CD4-positive, alpha-beta T cell treated with Interleukin-4 for 4 hours (primary cell): ENCODE measurements at places on chromosomes 6 and 20.

DNA sequence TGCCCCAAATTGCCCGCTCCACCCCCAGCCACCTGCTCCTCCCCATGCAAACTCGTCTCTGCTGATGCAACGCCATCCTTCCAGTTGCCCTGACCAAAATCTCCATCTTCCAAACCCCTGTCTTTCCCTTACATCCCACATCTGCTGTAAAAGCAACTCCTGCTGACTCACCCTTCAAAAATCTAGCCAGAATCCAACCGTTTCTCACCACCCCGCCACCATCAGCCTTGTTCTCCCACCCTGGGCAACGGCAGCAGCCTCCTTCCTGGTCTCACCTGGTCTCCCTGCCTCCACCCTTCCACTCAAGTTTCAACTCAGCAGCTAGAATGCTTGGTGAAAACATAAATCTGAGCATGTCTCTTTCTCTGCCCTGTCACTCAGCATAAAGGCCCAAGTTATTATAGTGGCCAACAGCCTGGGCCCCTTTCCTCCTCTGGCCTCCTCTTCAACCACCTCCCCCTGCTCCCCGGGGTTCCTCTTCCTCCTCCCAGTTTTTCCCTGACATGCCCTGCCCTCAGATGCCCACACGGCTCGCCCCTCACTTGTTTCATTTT, 7.2 kb upstream of the SYNJ2 start:
- no peak for DNase-seq

GRCh38 chr20:7879883-7880282, 60.4 kb downstream of the HAO1 start:
- DNase-seq = no peak

DNA sequence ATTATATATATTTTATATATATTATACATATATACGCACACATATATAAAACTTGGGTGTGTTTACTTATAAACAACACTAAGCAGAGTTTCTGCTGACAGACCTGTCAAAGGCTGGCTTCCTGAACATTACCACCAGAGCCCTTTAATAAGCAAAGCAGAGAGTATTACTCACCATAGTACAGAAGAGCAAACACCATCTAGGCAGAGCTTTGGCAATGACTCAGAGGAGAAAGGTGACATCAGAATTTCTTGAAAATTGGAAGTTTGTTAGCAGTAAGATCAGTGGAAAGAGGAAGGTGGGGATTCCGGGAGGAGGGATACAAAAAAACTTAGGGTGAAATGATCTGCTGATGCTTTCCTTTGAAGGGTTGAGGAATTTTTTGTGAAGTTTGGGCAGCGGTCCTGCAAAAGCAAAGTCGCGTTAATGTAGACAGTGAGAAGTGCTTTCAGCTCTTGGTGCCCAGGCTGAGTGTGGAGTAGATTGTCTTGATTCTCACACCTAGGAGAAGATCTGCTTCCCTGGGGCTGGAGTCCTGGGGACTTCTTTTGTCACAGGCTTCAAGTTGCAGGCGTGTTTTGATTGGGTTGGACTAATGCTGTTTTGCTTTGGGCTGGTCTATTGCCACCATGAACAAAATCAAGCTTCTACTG, 109.6 kb upstream of the BACH2 start:
- DNase-seq = peak; percentile 73

- no peak for DNase-seq
These were observed 590 bp downstream of the RNF217 start for GRCh38 chr6:124962639-124963415.

- no peak for DNase-seq
These were observed 42.8 kb upstream of the DYNLRB1 start for GRCh38 chr20:34473262-34473883.

DNA sequence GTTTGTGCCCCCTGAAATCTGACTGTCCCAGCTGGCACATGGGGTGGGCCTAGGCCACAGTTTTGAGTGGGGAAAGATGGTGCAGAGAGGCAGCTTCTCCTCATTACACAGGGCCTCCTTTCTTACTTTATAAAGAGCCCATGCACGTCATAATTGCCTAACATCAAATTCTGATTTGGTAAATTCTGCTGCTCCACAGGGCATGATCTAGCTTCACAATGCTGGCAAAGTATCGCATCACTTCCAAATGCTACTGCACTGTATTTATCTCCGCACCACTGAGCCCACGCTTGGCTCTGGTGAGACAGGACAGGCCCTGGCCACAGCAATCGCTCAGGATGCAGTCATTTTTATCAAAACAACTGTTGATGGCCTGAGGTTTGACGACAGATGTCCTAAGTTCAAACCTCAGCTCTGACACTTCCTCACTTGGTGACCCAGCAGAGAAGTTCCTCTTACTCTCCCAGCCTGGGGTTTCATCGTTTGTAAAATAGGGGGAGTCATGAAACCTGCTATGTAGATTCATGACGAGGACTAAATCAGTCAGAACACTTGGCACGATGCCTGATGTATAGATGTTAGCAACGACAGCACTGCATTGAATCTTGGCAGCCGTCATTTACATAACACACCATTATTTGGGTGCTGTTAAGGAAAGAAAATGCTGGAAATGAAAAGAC, 187.9 kb downstream of the TTLL2 start:
- no peak for DNase-seq

DNA sequence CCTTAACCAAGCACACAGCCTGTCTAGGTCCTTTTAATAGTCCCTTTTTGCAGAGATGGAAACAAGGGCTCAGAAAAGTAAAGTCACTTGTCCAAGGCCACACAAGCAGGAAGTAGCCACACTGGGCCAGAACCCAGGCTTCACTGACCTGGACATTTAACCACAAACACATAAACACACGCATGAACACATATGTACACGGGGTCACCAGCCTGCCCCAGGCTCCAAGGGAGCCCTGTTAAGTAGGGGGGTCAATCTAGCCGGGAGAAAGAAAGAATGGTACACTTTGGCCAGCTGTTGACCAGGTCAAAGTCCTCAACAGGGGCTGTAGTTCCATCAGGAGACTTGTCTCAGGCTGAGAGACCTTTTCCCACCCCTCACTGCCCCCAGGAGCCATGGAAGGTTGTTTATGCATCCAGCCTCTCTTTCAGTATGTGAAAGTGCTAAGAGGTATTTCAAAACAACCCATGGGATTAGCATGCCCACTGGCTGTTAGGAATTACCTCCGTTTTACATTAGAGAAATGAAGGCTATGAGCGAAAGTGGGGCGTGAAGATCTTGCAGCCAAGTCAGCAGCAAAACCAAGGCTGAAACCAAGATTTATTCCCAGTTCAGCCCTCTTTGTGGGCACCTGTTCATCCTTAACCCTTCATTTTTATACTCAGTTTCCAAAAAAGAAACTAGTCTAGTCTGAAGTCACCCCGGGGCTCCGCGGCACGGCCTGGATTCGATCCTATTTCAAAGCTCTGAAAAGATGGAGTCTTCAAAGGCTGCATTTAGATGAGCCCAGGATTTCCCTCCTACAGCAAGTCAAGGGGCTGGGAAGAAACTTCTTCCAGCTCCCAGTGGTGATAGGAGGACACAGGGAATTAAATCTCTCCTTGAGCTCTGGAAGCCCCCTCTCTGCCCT, 9.8 kb downstream of the SDC4 start:
- no peak for DNase-seq

- DNase-seq = no peak
These were observed 1.4 kb upstream of the HSP90AB1 start for GRCh38 chr6:44245391-44245911.

- DNase-seq = no peak
These were observed 37.8 kb downstream of the ELOVL5 start for GRCh38 chr6:53310771-53311585.

GRCh38 chr20:25064561-25065071, 6.7 kb upstream of the ACSS1 start:
- no peak for DNase-seq

GRCh38 chr20:63354636-63355350, 6.4 kb downstream of the CHRNA4 start:
- DNase-seq = no peak

GRCh38 chr6:128491100-128491581, 29.3 kb downstream of the PTPRK start:
- DNase-seq = no peak

DNA sequence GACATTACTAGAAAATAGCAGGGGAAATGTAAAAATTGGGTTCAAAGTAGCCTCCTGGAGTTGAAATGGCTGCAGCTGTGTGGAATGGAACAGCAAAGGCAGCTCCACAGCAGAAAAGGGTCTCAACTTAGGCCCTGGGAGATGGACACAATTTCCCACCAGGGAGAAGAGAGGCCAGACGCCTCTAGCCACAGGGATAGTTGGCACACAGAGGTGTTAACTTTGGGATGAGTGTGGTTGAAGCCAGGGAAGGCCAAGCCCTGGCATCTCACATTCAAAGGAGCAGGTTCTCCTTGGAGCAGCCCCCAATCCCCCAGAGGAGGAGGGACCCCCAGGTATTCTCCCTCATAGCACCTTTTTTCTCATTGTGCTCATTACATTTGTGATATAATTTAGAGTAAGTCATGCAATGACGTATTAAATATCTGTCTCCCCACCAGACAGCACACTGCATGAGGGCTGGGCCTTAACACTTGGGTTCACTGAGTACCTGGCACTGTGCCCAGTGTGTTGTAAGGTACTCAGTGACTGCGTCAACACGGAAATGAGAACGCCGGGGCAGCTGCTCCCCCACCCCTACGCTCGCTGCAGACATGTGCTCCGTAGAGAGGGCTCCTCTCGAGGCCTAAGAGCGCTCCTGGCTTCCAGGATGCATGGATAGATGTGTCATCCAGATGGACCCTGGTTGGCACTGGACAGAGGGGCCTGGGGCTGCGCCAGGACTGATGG, 76.0 kb upstream of the CD93 start:
- peak; percentile 13 for DNase-seq

DNA sequence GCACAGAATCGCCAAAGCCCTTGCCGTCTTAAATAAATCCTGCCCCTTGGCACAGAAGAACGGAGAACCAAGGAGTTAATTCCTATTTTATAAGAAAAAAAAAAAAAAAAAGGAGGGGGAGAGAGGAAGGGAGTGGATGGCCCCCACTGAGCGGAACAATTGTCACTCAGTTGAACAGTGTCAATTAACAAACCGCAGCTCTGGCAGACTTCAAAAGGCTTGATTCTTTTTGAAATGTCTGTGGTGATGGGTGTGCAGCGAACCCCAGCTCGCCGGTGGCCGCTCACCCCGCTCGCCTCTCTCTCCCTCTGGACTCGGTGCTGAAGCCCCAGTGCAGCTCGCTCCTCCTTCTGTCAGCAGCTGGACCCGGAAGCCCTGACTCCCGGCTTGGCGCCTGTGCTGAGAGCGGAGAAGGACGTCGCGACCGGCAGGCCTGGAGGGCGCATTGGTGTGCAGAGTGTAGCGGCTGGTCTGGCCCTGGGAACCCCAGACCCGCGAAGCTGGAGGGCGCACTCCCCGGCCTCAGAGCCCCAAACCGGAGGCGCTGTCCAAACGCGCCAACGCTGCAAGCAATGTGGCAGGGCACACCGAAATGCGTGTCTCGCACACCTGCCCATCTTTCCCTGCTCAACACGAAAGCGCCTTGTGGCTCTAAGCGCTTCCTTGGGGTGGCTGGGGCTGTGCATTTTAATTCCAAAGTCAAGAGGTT, 3.4 kb downstream of the LINC00237 start:
- peak; percentile 34 for DNase-seq

DNA sequence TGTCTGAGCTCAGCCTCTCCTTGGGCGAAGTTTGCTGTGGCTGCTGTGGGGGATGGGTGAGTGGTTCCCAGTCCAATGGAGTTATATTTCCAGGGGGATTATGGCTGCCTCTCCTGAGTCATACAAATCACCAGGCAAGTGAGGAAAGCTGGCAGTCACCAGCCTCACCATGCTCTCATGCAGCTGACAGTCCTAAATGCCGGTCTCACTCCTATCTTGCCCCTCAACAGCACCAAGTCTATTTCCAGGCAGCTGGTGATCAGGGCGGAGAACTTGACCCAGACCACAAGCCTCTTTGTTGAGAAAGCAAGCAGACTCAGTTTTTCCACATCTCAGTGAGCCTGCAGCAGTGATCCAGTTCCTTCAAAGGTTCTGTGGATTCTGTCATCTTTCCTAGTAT, 98.9 kb downstream of the TBC1D32 start:
- no peak for DNase-seq

DNA sequence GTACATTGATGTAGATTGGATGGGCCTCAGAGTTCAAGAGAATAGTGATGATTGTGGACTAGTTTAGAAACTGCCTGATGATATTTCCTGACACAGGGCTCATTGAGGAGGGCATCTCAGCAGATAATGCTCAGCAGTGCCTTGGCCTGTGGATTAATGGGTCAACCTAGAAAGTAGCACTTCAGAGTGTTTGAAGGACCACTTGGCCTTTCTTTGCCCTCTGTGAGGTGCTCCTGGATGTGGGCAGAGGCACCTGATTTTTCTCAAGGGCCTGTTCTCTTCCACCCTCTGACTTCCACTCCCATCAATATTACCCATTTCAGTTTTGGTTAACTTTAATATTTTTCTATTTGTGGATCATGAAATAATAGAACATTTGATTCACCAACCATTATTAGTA, 270.6 kb upstream of the BMP2 start:
- DNase-seq = no peak

DNA sequence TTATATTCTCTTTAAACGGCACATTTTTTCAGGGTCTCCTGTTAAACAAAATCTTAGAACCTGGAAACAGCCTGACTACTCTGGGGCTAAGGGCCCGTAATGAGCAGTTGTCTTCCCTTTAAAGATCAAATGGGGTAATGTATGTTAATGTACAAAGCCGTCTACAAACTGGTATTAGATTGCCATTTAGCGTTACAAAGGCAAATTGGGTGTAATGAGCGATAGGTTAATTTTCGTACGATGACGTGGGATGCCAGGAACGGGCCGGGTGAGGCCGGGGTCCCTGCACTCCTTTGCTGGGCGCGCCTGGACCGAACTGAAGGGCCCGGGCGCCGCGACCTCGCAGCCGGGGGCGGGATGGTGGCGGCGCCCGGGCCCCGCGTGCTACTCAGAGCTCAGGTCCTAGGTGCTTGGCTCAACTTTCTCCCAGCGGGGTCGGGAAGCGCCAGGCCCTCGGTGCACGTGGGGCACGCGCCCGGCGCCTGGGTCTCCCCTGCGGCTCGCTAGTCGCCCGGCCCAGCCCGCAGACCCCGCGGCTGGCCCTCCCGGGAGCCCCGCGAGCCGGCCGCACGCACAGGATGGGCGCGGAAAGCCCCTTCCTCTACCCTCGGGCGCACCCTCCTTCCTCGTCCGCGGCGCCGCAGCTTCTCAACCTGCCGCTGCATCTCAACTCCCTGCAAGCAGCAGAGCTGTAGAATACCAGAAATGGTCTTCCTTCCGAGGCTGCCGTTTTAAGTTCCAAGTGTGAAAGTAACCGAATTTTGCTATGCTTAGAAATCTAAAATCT, 5.9 kb downstream of the NKX2-4 start:
- no peak for DNase-seq

DNA sequence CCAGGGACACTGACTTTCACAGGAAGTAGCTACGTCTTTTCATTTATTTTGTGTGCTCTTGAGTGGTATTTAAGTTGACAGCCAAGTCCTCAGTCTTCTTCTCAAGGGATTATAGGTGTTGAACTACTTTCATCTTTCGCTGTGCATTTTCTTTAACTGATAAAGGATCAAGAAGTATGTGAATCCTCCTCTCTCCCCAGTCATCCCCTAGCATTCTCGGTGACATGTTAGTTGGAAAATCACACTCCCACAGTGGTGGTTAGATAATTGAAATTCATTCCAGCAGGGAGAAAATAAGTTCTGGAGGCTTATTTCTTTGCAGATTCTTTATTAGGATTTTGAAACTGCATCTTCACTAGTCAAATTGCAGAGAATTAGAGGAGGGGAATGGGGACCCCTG, 569.4 kb downstream of the MEI4 start:
- DNase-seq = no peak
